ENCODE measurements at places on chromosomes 5 and 9.

- DNase-seq, result no peak
These were observed 22.5 kb downstream of the ADAMTSL1 start for GRCh38 chr9:18496256-18497000.

GRCh38 chr5:136586196-136586595, 220.9 kb upstream of the TRPC7 start:
- DNase-seq, result no peak

DNA sequence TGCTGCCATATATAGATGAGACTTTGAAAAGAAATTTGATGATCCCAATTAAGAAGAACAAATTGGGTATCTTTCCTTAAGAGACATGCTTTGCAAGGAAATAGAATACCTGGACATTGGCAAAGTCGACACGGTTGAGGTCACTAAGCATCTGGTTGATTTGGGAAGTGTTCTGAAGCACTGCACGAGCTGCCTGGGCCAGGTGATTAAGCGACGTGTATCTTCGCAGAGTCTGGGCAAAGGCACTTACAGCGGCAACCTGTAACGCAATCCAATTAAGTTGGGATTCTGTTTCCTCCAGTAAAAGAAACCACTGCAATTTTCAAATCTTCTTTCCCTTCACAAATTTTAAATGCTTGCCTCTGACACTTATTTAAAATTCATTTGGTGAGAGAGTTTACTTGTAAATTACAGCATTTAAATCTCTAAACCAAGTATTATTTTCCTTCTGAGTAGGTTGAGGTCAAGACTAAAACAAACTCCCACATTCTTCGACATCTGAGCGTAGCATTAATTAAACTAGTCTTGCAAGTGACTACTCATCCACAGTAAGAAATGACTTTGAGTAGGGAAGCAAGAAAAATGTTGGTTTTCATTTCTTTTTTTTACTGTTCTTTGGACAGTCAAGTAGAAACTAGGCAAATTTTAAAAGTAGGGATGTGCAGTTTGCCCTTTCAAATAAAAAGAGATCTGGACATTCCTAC, 262.8 kb downstream of the RFX3 start:
- DNase-seq, result no peak

DNA sequence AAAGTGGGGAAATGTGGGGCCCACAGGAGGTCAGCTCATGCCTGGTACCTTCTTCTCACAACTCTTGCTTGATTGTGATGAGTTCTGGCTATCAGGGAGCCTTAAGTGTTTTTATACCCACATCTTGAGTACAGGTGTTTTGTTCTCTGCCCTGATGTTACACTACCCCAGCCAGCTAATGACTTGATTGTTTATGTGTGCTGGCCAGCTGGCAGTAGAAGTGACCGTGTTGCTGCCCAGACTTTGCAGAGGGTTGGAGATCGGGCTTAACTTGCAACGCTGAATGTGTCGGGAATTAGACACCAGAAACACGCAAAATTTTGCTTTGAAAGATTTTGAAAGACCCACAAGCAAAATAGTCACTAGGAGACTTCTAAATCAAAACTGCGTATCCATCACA, 16.9 kb upstream of the ZDHHC11B start:
- DNase-seq, result no peak

DNA sequence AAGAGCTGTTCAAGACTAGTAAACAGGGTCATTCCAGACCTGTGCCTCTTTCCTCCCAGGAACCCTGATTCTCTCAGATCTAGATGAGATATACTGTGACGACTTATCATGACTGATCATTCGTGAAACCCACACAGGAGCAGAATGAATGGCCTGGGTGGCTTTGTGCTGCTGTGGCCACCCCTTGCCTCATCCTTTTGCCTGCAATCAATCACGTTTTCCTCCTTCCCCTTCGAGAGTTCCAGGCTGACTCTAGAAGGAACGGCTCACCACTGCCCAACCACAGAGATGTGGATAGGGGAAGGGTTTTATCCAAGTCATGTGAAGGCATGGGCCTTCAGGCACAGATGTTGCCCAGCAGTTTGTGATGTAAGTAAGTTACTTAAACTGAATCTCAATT, 5.8 kb downstream of the ANXA6 start:
- peak; percentile 57 for DNase-seq

All from LHCN-M2 (cell line).